ENCODE measurements at places on chromosomes 6 and 20.

DNA sequence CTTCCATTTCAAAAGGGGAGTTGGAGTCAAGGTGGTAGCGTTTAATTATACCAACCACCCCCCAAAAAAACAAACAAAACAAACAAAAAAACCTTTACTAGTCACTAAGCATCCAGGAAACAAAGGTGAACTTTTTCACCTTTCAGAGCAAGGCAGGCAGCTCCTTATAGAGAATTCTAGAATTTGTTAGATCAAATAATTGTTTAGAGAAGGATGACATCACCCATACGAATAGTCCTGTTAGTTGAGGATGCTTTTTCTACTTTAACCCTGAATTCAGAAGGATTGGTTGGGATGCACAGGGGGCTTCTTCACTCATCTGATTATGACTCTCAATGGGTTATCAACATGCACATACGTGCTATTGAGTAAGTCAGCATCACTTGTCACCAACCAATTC, 44.3 kb downstream of the GNAS start:
- no peak for DNase-seq

- no peak for DNase-seq
Measured at GRCh38 chr6:78598966-78599365, 268.4 kb upstream of the IRAK1BP1 start.

DNA sequence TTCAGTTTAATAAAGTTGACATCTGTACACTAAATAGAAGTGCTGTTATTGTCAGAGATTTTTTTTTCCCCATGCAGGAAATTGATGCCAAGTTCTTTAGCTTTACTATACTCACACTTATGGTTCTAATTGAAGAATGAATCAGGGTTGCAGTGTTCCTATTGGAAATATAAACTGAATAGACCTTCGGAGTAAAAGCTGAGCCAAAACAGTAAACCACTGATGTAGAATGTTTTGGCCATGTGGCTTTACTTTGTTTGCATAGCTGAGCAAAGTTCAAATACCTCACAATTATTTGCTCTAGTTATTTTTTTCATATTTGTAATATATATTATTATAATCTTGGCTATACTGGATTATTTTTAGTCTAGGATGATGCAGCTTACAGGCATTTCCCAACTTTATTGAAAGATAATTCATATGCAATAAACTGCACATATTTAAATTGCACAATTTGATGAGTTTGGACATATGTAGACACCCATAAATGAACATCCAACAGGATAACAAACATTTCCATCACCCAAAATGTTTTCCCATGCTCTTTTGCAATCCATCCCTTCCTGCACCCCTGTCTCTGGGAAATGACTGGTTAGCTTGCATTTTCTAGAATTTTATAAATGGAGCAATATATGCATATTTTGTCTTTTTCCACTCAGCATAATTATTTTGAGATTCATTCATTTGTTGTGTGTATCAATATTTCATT, 105.8 kb upstream of the NOX3 start:
- DNase-seq = no peak

DNA sequence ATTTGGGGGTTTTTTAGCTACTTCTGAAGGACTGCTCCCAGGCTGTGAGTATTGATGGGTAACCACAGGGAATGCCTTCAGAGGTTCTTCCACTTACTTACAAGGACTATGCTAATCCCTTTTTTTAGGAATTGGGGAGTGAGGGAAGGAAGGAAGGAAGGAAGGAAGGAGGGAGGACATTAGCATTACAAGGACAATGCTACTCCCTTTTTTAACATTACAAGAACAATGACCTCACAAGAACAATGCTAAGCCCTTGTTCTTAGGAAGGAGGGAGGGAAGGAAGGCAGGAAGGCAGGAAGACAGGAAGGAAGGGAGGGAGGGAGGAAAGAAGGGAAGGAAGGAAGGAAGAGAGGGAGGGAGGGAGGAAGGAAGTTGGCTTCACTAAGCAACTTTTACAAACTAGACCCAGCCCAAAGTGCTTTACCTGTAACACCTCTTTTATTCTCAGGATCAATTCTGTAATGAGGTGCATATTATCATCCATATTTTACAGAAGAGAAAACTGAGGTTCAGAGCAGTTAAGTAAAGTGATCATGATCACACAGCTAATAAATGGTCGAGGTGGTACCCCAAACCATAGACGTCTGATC, 446.8 kb upstream of the JARID2 start:
- DNase-seq = no peak

DNA sequence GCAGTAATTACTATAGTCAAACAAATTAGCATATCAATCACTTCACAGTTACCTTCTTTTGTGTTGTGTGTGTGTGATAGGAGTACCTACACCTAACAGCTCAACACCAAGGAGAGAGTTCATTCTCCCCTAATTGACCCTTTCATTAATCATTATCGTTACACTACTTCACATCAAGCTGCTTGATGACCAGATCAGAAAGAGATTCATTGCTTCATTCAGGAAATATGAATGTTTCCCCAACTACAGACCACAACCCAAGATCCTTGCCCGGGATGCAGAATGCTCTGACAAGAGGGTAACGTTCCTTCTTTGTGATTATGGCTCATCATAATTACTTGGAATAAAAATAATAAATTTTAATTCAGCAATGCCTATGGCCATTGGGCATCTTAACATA, 132.7 kb downstream of the PKHD1 start:
- DNase-seq = no peak

DNA sequence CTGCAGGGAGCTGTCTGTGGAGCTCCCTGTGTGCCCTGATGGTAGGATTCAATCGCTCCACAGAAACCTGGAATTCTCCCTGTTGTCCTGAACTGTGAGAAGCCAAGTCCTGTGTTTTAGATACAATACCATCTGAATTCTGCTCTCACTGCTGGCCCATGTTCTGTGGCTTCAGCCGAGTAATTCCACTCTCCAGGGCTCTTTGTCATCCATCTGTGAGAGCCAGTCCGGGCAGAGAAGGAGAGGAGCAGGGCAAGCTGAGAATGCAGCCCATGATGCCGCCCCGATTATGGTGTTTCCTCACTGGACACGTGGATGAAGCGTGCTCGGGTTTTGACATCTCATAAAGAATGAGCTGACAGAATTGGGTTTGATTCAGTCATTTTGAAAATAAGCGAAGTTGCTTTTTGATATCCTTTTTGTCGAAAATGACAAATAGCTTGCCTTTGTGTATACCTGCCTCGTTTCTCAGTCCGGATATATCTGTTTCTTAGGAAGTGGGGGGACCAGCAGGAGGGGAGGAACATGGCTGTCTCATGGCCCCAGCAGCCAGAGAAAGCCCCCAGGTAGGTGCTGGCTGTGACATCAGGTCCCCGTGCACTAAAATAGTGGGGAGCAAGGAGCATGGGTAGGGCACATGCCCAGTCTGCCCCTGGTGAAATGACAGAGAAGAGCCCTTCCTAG, 8.2 kb upstream of the CD93 start:
- DNase-seq = no peak

- DNase-seq = no peak
Measured at GRCh38 chr20:36206641-36207040, 29.6 kb upstream of the AAR2 start.

- no peak for DNase-seq
Measured at GRCh38 chr6:7580927-7581618, 8.9 kb upstream of the SNRNP48 start.

DNA sequence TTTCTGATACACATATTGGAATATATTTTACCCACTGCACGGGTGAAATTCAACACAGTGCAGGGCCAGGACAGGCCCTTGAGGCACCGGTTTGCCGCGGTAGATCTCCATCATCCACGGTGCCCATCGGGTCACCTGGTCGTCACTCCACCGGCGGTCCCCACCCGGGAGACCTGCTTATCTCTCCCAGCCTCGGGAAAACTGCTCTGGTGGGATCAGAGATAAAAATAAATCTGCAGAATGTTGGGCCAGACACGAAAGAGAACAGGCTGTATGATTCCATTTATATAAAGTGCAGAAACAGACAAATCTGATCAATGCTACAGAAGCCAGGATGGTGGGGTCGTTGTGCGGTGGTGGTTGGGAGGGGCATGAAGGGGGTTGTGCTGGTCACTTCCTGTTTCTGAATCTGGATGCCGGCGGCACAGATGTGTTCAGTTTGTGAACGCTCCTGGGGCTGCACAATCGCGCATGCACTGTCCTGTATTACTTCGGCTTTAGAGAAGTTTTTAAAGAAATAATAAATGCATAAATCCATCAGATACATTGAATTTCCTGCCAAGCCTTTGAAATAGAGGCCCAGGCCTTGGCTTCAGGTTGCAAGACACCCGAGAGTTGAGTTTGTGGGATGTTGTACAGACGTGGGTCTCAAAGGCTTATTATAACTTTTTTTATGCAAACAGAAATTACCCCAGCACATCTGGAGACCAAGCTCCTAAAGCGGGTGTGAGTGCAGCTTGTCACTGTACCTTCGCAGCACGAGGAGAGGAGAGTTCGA, 54.3 kb downstream of the ANKRD60 start:
- DNase-seq = no peak

- no peak for DNase-seq
Measured at GRCh38 chr6:143745166-143746133, 67.7 kb downstream of the PHACTR2 start.

GRCh38 chr20:19368351-19368750, 155.9 kb downstream of the SLC24A3 start:
- no peak for DNase-seq

DNA sequence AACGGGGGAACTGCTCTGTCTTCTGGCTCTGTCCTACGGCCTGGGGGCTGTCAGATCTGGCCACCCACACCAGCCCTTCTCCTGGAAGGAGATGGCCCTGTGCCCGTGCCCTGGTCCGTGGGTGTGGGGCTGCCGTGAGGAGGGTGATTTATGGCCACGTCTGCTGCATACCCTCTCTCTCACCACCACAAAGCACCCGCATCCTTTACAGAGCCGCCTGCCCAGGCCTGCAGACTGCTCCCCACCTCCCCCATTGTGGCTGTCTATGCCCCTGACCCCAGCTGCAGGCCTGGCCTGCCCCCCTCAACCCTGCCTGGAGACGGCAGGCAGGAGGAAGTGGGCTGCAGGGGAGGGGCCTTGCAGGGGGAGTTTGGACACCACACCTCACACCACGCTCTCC, 72.7 kb upstream of the GATA5 start:
- no peak for DNase-seq

DNA sequence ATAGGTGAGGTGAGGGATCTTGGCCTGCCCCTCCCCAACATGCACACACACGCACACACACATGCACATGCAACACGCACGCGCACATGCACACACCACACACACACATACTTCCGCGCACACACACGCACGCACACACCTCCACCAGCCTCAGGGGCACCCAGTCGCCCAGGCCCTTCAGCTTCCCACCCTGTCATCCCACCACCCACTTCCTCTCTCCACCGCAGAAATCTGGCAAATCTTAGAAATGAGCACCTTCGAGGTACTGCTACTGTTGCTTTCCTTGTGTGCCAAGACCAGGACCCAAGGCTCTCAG, 1.2 kb downstream of the SPDEF start:
- DNase-seq = no peak

GRCh38 chr20:62357187-62357667, 9.9 kb downstream of the LAMA5 start:
- DNase-seq = no peak

GRCh38 chr6:140078561-140079125, 704.2 kb upstream of the CITED2 start:
- DNase-seq = no peak

DNA sequence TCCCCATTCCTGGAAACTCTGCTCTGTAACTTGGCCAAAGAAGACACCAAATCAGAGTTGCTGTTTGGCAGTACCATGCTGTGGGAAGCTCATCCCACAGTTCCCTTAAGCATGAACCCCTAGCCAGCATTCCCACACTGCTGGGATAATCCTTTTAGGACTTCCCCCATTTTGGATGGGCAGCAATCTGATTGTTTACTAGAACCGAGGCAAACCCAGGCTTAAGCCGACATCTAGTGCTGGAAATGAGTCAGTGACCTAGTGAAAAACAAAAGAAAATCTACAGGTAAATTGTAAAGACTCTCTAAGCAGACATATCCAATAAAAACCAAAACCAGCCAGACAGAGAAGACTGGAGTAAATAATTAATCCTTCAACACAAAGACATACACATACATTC, 5.2 kb downstream of the DNAH8 start:
- no peak for DNase-seq

GRCh38 chr6:131288214-131288613, 152.9 kb downstream of the AKAP7 start:
- no peak for DNase-seq

GRCh38 chr6:15841937-15842726, 179.3 kb upstream of the DTNBP1 start:
- DNase-seq = no peak

GRCh38 chr6:35296931-35297600, 552 bp upstream of the DEF6 start:
- no peak for DNase-seq

GRCh38 chr6:126770176-126770575, 348.3 kb upstream of the RSPO3 start:
- no peak for DNase-seq

- DNase-seq = no peak
Measured at GRCh38 chr20:20134941-20135575, 82.7 kb downstream of the CFAP61 start.

- DNase-seq = no peak
Measured at GRCh38 chr20:3193806-3194616, 10.5 kb downstream of the DDRGK1 start.

DNA sequence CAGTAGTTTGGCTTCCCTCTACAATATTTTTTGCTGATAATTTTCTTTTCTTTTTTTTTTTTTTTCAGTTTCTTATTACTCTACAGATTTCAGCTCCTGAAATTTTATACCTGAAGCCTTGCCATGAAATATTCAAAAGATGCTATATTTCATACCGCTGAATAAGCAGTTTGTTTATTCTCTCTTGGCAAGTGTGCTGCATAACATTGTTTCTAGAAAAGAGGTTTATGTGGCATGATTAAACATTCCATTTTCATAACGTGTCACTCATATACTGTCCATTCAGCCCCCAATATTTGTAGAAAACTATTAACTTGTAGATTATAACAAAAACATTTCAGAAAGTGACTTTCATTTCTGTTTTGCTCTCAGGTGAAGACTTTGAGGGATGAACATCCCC, 174.4 kb upstream of the NOX3 start:
- DNase-seq = no peak

DNA sequence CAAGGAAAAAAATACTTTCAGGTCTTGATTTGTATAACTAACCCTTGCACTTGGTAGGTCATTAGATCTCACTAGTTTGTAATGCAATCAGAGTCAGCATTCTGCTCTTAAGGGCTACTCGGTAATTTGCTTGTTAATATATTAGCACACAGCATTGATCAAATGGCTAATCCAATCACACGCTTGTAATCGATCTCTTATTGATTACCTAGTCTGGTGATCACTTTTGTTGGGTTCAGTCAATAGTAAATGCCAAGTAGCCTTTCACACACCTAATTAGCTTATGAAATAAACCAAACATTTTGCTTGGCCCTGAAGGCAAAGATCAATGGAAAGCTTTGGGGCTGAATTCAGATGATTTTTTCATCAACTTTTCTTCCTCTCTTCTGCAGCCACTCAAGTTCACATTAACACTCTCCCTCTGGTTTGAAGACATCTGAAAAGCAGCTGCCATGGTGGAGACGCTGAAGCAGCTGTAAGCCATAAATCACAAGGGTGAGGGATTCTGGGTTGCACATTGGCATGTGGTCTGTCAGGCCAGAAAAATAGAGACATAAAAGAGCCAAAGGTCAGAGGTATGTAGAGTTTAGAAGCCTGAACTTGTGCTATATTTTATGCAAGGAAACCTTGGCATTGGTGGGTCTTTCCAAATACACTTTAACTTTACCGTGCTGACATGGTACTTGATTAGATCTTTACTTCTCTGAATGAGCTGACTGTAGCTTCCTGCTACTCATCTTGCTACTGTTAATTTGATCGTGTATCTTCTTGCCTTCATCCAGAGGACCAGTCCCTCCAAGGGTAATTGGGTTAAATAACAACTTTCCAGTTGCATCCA, 234.4 kb downstream of the SIM1 start:
- DNase-seq = no peak
